COR-L47 (cell line): ENCODE measurements at places on chromosomes 7 and 10.
A peak's percentile ranks its signal among the peaks of the same experiment; 100 is the strongest.

DNA sequence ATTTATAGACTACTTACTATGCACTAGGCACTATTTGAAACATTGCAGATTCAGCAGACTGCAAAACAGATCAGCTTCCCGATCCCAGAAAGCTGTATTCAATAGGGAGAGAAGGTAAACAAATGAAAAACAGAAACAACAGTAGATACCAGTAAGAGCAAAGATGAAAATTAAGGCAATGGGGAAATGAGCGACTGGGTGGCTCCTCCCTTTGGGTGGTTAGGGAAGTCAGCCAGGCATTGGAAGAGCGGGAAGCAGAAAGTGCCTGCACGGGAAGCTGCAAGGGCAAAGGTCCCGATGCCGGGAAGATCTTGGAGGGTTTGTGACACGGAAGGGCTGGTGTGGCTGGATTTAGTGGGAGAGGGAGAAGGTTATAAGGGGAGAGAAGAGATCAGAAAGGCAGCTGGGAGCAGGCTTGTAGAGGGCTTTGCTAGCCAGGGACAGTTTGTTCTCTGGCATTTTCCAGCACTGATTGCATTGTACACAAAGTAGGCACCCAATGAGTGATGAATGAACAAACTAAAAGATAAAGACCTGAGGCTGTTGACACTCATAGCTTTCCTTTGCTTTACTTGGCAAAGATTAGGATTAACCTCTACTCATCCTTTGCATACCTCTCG lies 67.8 kb downstream of the NAMPT start:
- no peak for DNase-seq

DNA sequence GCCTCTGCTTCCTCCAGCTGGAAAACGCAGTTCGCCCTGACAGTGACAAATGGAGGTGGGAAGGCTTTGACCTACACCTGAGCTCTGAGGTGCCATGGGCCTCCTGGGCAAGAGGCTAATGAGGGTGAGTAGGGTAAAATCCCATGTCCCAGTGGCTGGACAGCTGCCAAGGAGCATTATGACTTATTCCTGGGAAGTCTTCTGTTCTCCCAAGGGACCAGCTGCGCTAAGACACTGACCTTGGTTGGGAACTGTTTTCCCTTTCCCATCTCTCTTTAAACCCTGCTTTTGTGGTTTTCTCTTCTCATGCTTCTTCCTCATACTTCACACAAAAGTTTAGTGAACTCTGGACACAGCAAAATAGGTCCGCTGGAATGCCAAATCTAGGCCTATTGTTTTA lies 72.6 kb downstream of the COPG2 start:
- DNase-seq = no peak

DNA sequence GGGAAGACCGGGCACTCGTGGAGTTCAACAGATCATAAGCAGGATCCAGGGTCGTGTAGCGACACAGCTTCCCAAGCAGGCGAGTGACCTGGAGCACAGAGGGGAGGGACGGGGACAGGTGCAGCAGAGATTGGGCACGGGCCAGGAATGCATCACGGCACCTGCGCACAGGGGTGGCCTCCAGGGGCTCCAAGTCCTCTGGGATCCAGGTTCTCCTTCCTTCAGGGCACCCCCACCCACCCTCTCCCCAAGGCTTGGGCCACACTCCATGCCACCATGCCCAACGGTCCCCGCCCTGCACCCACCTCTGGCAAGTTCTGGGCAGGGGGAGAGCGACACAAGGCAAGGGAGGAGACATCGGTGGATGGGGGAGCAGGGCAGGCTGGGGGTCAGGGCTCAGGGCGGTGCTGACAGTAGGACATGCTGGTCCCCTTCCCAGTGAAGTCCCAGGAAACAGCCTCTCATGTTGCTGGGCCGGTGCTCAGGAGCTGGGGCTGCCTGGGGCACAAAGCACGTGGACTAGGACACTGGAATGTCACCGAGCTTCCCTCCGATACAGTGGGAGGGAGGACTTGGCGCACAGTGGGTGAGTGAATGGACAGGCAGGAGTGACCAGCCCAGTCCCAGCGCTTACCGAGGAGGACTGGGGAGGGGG lies 597.3 kb downstream of the PTPRN2 start:
- DNase-seq = no peak

GRCh38 chr10:5609952-5610616 lies 56.3 kb downstream of the ASB13 start:
- no peak for DNase-seq

DNA sequence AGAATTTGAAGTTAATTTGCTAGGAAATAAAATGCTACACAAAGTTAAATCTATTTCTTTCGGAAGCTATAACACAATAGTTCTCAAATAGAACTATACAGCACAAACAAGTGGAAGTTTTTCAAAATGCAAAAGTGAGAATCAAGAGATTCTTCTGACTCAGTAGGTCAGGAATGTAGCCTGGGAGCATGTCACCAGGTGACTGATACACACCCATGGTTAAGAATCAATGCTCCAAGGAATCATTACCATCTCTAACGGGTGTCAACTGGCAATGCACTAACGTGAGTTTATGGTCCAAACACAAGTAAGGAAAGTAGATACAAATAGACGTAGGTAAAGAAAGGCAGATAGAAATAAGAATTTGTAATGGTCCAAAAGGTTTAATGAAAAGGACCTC lies 170.5 kb downstream of the SRPK2 start:
- no peak for DNase-seq

DNA sequence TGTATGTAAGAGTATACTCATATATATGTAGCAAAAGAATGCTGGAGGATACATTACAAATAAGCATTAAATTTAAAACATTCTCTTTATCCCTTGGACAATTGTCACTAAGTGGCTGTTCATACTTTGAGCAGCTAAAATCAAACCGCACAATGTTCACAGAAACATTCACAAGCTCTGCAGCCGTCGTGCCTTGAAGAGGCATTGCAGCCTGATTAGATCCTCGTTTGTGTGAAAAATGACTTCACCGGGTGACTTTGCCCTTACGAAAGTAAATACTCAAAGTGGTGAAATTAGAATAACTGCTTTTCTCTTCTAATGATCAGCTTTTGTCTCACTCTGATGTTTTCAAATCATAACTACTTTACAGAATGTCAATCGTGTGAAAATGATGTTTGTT lies 319.0 kb downstream of the GFRA1 start:
- DNase-seq = no peak

DNA sequence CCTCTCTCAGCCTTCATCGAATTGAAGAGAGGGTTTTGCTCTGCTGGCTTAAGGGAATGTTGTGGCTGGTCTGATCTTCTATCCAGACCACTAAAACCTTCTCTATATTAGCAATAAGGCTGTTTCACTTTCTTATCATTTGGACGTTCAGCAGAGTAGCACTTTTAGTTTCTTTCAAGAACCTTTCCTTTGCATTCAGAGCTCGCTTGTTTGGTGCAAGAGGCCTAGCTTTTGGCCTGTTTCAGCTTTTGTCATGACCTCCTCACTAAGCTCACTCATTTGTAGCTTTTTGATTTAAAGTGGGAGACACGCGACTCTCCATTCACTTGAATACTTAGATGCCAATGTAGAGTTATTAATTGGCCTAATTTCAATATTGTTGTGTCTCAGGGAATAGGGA lies 3.9 kb downstream of the MPP7 start:
- no peak for DNase-seq

- peak; percentile 89 for DNase-seq
Observed at GRCh38 chr7:98251601-98252424, at the start of gene TECPR1. TSS of gene TECPR1 (minus strand) at chr7:98252232. CDS start at chr7:98246146, 6,086 bp downstream.

- DNase-seq = no peak
Observed at GRCh38 chr7:150420242-150420641, 30.2 kb upstream of the GIMAP8 start.

DNA sequence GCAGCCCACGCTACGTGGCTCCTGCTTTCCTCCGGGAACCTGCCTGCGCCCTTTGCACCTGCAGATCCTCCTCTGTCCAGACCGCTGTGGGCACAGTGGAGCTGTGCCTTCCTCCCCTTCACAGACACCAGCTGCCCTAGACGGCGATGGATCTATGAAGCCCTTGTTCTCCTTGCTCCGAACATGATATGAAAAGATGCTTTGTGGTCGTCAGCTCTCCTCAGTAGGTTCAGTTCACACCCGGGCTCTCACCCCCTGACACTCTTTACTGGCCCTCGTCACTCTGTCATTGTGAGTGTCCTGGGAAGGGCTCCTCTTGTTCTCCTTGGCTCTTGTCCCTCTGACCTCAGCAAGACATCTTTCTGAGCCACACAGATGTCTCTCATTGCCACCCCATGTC lies 4.2 kb downstream of the ZNF488 start:
- no peak for DNase-seq

DNA sequence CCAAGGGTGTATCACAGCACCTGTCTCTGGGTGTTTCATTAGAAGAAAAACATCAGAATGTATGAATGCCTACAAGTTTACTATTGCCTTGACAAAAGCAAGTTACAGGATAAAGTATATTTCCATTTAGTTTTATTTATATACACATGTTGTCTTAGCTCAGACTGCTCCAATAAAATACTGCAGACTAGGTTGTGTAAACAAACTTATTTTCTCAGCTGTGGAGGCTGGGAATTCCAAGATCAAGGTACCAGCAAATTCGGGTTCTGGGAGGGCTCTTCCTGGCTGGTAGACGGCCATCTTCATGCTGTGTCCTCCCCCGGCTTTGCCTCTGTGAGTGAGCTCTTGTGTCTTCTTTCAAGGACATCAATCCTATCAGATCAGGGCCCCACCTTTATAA lies 77.1 kb upstream of the UNC5B start:
- DNase-seq = no peak

DNA sequence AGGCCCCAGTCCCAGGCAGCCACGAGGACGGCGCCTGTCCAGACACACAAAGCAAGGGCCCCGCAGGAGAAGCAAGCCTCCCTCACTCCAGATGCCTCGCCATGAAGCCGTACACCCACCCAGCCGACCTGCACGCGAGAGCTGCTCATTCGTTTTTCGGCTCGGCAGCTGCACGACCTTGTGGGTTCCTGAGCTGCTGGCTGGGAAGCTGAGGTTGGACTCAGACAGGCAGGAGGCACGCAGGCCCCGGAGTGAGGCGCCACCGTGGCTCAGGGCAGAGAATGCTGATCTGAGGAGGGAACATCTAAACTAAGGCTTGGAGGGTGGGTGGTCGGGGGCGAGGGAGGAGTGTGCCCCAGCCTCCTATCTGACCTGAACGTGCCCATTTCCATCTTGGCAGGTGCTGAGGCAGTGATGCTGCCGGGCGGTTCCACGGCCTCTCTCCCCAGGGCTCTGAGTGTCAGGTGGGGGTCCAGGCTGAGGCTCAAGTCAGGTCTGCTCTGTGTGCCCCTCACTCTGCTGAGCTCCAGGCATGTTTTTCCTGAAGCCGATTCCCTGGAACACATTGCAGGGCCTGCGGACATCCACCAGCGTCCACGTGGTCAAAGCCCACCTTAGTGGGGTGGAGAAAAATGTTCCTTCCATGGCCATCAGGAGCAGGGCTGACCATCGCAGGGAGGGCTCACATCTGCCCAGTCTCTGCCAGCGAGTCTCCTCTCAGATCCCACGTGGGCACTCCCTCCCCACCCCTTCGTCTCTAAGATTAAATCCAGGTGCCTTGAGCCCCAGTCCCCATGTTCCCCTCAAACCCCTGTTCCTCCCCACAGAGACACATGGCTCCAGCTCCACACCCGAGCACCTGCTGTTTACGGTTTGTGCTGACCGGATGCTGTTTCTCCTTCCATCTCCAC lies 28.1 kb upstream of the FAM20C start:
- no peak for DNase-seq

DNA sequence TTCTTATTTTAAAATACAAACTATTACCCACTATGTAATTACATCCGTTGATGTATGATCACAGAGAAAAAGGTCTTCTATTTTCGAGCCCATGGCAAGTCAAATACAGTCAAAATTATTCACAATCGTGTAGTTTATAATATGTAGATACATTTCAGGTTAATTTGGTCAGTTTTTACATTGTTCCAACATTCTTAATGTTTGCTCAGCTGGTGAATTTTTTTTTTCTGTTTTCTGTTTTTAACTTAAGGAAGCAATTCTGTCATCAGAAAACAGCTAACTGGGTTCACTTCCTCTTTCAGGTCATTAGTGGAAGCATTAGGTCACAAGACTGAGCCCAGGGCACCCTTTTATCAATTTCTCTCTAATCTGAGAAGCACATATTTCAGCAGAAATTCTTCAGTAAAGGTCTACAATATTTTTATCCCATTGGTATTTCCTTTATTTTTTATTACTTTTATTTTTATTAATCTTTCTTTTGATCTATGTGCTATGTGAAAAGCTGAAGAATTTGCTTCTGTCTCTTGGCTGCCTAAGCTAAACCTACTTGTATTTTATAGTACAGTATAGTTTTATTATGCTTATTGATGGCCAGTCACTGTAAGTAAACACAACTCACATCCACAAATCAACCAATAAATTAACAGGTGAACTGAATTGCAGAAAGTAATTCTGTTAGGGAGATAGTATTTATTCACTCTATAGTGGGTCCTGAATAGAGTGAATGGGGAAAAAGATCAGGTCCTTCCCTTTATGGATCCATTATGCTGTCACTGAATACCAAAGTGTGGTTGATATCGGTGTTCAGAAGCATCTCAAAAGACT lies 84.6 kb downstream of the ICA1 start:
- DNase-seq = no peak

GRCh38 chr7:86411814-86412213 lies 231.9 kb upstream of the GRM3 start:
- no peak for DNase-seq

- DNase-seq = no peak
Observed at GRCh38 chr10:83909001-83909400, 230.3 kb upstream of the GHITM start.

DNA sequence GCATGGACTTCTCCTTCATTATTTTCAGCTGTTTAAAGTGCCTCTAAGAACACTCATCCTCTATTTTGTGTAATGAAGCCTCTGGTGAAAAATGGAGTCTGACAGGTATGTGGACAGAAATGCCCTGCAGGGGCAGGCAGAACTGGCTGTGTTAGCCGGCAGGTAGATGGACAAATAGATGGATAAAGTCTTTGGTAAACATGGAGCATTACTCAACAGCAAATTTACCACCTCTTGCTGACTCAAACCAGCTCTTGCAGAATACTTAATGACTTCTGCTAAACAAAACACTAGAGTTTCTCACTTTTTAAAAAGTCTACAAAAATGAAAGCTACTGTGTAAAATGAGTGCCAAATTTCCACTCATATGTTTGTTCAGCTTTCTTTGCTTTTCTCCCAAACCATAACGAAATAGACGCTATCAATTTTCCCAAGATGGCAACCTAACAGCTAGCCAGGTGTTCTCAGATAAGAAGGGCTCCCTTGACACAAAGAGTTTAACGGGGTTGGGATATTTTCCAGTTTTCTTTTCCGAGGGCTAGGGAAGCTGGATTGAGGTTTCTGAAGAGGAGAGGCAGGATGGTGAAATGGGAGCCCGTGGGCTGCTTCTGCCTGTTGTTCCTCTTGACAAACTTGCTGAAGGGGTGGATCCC lies 71.9 kb upstream of the HABP2 start:
- no peak for DNase-seq

DNA sequence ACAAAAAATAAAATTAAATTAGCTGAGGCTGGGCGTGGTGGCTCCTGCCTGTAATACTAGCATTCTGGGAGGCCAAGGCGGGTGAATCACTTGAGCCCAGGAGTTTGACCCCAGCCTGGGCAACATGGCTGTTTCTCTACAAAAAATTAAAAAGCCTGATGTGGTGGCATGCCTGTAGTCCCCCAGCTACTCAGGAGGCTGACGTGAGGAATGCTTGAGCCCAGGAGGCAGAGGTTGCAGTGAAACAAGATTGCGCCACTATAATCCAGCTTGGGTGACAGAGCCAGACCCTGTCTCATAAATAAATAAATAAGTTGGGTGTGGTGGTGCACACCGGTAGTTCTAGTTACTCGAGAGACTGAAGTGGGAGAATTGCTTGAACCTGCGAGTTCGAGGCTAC lies 65.1 kb downstream of the GNA12 start:
- no peak for DNase-seq

- no peak for DNase-seq
Observed at GRCh38 chr10:12834116-12834665, 167.3 kb downstream of the CCDC3 start.
